ENCODE measurements at places on chromosomes 1 and 21.

DNA sequence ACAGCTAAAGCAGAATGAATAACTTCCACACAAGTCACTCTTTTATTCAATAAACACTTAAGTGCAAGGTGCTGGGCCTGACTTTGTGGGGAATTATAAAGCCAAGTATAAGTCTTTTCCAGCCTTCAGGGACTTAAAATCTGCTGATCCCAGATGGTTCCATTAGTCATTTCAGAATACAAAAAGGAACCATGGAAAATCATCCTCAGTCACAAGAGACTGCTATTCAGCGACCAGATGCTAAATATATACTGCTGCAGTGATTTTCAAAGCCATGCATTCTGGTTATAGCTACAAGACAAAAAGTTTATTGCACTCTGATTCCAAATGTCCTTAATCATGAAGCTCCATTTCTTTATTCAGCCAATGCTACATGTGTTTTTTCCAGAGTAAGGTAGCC, 25.7 kb downstream of the GLMN start:
- H3K4me3 ChIP-seq: no peak overlapping the region
- no peaks in the 10 kb centered on the region for H3K27me3 ChIP-seq

DNA sequence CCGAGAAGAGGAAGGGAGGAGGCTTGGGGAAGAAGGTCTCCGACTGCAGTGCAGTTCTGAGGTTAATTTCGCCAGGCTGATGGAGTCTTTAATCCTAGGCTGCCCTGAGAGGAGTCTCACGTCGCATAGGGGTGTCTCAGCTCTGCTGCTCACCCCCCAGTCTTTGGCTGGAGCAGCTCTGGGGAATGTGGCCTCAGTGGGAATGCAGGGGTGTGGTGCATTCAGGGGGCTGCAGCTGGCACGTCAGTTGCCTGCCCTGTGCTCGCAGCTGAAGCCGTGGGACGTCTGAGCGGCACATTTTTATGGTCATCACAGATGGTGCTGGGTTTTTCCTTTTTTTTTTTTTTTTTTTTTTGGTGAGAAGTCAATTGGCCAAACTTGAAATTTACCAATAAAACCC, 38.2 kb downstream of the ACTN2 start:
- no peak overlapping the region for H3K4me3 ChIP-seq
- no peak overlapping the region for H3K27ac ChIP-seq
- H3K36me3 ChIP-seq: no peaks in the 10 kb centered on the region

GRCh38 chr1:230581446-230582079, 60.7 kb upstream of the COG2 start:
- H3K36me3 ChIP-seq: no peaks in the 10 kb centered on the region
- DNase-seq: no peak
- peaks cover 4% of the 10 kb centered on the region for H3K4me1 ChIP-seq
- no peaks in the 10 kb centered on the region for H3K27me3 ChIP-seq
- no peak overlapping the region for H3K4me3 ChIP-seq
- no peak overlapping the region for H3K27ac ChIP-seq

GRCh38 chr1:38708701-38709258, 150.8 kb downstream of the RRAGC start:
- H3K27ac ChIP-seq: no peak overlapping the region
- H3K36me3 ChIP-seq: no peaks in the 10 kb centered on the region
- peaks cover 4% of the 10 kb centered on the region for H3K27me3 ChIP-seq
- H3K4me1 ChIP-seq: no peaks in the 10 kb centered on the region
- no peak overlapping the region for H3K4me3 ChIP-seq

DNA sequence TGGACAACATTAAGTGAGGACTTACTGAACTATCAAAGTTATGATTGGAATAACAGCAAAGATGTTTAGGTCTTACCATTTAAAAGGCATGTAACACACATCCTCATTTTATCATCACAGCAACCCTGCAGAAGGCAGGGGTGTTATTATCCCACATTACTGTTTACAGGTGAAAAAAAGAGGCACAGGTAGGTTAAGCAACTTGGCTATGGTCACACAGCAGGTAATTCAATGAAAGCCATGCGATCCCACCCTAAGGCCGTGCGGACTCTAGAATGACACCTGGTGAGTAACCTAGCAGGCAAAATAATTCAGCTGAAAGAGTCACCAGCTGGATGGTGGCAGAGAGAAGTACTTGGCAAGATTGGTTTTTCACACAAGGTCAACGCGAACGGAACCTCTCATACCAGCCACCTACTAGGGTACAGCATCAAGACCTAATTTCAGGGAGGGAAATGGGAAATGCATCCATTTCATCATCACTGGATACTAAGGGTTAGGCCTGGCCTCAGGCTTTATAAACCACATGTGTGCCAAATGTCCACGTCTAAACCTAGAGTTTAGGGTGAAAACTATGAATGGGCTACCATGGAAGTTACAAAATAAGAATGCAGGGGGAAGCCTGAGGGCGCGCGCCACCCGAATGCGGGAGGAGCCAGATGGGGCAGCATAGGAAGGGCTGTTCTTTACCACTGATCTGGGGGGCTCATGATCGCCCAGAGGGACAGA, 85.3 kb downstream of the SLC66A1 start:
- no peaks in the 10 kb centered on the region for H3K27me3 ChIP-seq
- DNase-seq: no peak
- H3K36me3 ChIP-seq: no peaks in the 10 kb centered on the region
- H3K27ac ChIP-seq: peak overlapping the region; percentile 63
- H3K4me1 ChIP-seq: peaks cover 66% of the 10 kb centered on the region

DNA sequence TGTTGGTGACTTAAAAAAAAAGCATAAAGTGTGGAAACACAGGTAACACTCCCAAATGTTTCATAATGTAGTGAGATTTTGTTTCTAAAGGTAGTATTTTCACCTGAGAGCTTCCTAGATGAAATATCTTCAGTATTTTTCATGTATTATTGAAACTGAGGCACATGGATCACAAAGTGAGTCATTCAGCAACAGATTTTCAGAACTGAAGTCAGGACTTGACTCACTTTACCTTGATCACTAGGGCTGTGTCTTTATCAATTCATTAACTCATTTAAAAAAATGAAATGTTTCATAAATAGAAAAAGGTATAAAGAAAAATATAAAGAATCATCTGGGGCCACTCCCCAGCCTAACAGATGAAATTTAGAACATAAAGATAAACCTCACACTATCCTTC, 66.5 kb upstream of the RCC1 start:
- H3K4me1 ChIP-seq: peaks cover 30% of the 10 kb centered on the region
- no peak overlapping the region for H3K4me3 ChIP-seq
- DNase-seq: no peak
- H3K36me3 ChIP-seq: no peaks in the 10 kb centered on the region
- H3K27ac ChIP-seq: peak overlapping the region; percentile 81

- H3K4me1 ChIP-seq: no peaks in the 10 kb centered on the region
- H3K27ac ChIP-seq: no peak overlapping the region
- H3K36me3 ChIP-seq: no peaks in the 10 kb centered on the region
Observed at GRCh38 chr1:117321680-117322609, 45.3 kb upstream of the MAN1A2 start.

DNA sequence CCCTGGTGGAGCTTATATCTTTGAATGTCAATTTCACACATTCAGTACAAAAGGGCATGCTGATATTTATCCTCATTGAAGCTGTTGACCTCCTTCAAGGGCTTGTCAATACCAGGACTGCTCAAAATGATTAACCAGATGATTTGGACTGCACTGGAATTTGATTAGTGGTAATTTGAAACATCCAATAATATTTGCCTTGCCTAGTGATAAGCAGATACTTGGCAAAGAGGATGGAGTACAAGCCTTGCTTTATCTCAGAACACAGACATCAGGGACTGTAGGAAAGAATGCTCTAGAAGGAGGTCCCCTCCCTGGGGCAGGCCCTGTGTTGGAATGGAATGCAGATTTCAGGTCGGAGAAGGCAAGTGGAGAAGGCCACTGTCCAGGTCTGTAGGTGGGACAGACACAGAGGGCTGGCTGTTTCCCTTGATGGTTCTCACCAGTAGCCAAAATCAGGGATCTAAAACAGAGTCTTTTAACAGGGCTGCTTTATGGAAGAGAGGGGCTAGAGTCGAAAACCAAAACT, 64.8 kb upstream of the ZNF648 start:
- no peaks in the 10 kb centered on the region for H3K27me3 ChIP-seq
- no peak for DNase-seq
- no peak overlapping the region for H3K27ac ChIP-seq
- no peak overlapping the region for H3K4me3 ChIP-seq
- H3K36me3 ChIP-seq: no peaks in the 10 kb centered on the region
- H3K4me1 ChIP-seq: no peaks in the 10 kb centered on the region

GRCh38 chr1:66371233-66372005, 162.5 kb upstream of the SGIP1 start:
- peak overlapping the region; percentile 71 for H3K27ac ChIP-seq
- H3K27me3 ChIP-seq: no peaks in the 10 kb centered on the region
- peaks cover 10% of the 10 kb centered on the region for H3K4me1 ChIP-seq
- H3K4me3 ChIP-seq: no peak overlapping the region
- H3K36me3 ChIP-seq: no peaks in the 10 kb centered on the region
- peak; percentile 27 for DNase-seq

- H3K36me3 ChIP-seq: no peaks in the 10 kb centered on the region
- no peak overlapping the region for H3K27ac ChIP-seq
Observed at GRCh38 chr1:34617321-34618118, 137.3 kb upstream of the GJB5 start.

GRCh38 chr1:114133129-114133528, 20.5 kb downstream of the SYT6 start:
- no peak overlapping the region for H3K4me3 ChIP-seq
- H3K36me3 ChIP-seq: no peaks in the 10 kb centered on the region
- DNase-seq: no peak
- H3K27ac ChIP-seq: no peak overlapping the region
- no peaks in the 10 kb centered on the region for H3K4me1 ChIP-seq

DNA sequence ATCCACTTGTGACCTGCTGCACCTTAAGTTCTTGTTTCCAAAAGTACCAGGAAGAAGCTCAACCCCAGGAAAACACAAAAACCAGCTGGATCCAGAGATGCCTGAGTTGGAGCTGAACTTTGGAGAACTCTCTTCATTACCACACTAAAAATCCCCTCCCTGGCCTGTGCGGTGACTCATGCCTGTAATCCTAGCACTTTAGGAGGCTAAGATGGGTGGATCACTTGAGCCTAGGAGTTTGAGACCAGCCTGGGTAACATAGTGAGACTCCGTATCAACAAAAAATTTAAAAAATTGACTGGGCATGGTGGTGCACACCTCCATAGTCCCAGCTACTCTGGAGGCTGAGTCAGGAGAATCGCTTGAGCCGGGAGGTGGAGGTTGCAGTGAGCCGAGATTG, 6.2 kb downstream of the MAP1LC3C start:
- no peaks in the 10 kb centered on the region for H3K4me1 ChIP-seq
- H3K36me3 ChIP-seq: no peaks in the 10 kb centered on the region
- no peak for DNase-seq
- no peak overlapping the region for H3K27ac ChIP-seq
- H3K4me3 ChIP-seq: no peak overlapping the region
- H3K27me3 ChIP-seq: no peaks in the 10 kb centered on the region

GRCh38 chr1:174837386-174837785, 162.4 kb upstream of the CACYBP start:
- H3K36me3 ChIP-seq: no peaks in the 10 kb centered on the region
- no peak for DNase-seq
- H3K4me3 ChIP-seq: no peak overlapping the region
- H3K27me3 ChIP-seq: no peaks in the 10 kb centered on the region
- H3K4me1 ChIP-seq: no peaks in the 10 kb centered on the region

GRCh38 chr1:215287362-215287761, 204.8 kb downstream of the KCNK2 start:
- H3K27ac ChIP-seq: no peak overlapping the region
- no peaks in the 10 kb centered on the region for H3K4me1 ChIP-seq
- no peaks in the 10 kb centered on the region for H3K36me3 ChIP-seq
- H3K4me3 ChIP-seq: no peak overlapping the region
- DNase-seq: no peak
- no peaks in the 10 kb centered on the region for H3K27me3 ChIP-seq

DNA sequence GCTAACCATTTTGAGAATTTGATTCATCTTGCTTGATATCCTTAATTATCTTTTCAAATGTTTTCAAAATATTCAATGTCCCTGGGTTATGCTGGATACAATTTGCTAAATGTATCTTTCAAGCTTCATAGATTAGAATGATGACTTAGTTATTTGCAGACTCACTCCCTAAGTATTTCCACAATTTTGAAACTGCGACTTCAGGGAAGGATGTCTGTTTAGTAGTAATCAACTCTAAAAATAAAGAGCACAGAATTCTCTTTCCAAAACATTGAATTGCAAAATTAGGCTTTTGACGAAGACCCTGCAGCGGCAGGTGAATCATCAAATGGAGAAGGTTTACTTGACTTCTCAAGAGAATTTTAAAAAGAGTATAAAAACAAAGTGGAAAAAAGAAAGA, 14.2 kb downstream of the RGS1 start:
- no peaks in the 10 kb centered on the region for H3K36me3 ChIP-seq
- H3K27ac ChIP-seq: peak overlapping the region; percentile 76
- H3K27me3 ChIP-seq: no peaks in the 10 kb centered on the region
- H3K4me1 ChIP-seq: no peaks in the 10 kb centered on the region
- H3K4me3 ChIP-seq: no peak overlapping the region
- DNase-seq: no peak

DNA sequence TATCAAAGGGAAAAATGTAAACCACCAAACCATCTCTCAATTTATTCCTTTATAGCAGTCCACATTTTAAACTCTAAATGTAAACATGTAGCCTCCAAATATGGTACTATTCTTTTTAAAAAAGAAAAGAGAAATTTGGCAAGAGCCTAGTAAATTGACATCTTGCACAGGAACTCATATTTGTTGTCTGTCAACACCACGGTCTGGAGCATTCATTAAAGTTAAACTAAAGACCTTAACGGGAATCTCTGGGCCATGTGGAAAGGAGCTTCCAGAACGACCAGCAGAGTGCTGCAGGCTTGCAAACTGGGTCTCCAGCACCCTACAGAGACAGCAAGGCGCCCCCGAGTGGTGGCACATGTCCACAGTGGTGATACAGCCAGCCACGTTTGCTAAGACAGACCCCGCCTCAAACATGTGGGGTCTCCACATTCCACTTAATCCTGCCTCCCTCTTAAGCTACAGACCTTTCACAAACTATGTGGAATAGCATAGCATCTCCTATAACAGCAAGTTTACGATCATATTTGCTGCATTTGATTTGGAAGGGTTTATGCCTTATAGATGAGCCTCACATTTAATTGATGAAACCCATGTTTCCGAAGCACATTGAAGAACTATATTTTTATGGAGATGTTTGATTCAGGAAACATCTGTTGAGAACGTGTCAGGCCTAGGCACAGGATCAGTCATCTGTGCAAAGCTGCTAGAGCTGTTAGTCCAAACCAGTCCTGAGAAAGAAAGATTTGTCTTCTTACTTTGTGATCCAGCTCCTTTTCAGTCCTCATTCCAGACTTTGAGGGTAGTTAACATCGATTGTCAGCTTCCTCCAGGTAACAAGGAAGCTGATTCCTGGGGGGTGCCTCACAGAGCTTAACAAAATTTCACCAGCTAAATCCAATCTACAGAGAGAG, 96.4 kb upstream of the BACE2 start:
- H3K4me3 ChIP-seq: no peak overlapping the region
- H3K27me3 ChIP-seq: peaks cover 37% of the 10 kb centered on the region
- H3K4me1 ChIP-seq: no peaks in the 10 kb centered on the region
- H3K27ac ChIP-seq: no peak overlapping the region

GRCh38 chr1:154624746-154625643, 17.0 kb upstream of the ADAR start:
- H3K4me1 ChIP-seq: peaks cover 12% of the 10 kb centered on the region
- no peak overlapping the region for H3K27ac ChIP-seq
- H3K27me3 ChIP-seq: no peaks in the 10 kb centered on the region

- H3K4me1 ChIP-seq: peaks cover 6% of the 10 kb centered on the region
- no peaks in the 10 kb centered on the region for H3K27me3 ChIP-seq
- H3K27ac ChIP-seq: no peak overlapping the region
- no peaks in the 10 kb centered on the region for H3K36me3 ChIP-seq
Observed at GRCh38 chr1:93468662-93469061, 20.7 kb downstream of the FNBP1L start.

- no peak overlapping the region for H3K4me3 ChIP-seq
- no peaks in the 10 kb centered on the region for H3K27me3 ChIP-seq
- H3K4me1 ChIP-seq: no peaks in the 10 kb centered on the region
- DNase-seq: no peak
Observed at GRCh38 chr1:229485318-229485717, 22.8 kb downstream of the NUP133 start.
